ENCODE measurements at places on chromosomes 6 and 20. TPM values are rescaled to one million over a fixed set of nuclear protein-coding genes. Genes with fewer than 3 reads are reported as not detected.

Gene MLIP
- total RNA-seq, result 396 TPM

Gene GGTLC1
- total RNA-seq, result not detected

DNA sequence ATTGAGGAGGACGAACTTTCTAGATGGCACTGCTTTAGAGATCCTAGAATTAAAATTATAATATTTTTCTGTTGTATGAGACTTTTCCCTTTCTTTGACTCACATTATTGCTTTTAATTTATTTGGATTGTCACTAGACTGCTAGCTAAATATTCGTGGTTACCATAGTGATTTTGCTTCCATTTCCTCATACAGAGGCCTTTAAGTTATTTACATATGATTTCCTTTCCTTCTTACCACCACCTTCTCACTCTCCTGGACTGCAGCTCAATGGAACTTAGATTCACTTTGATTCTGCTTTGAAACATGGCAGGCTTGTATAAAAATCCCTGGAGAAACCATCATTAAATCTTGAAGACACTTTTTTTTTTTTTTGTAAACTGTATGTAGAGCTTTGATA is 222.9 kb downstream of the LAMA2 start:
- DNase-seq, result no peak

Gene POM121L2
- not detected for total RNA-seq

- DNase-seq, result no peak
Observed at GRCh38 chr6:122069932-122070331, 329.5 kb upstream of the HSF2 start.

DNA sequence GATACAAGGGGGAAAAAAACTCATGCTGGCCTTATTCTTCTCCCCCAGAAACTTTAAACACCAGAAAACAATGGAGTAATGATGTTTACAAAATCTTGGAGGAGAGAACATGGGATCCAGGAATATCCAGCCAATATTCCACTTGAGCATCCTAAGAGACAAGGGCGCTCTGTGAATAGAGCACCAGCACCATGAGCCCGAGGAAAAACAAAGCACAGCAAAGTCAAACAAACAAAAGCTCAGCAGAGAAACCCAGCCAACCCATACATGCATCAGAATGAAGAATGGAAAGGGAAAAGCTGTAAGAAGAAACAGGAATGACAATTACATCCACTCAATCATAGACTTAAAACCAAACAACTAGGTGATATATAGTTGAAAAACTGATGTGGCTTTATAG is 4.6 kb upstream of the NAA20 start:
- no peak for DNase-seq

DNA sequence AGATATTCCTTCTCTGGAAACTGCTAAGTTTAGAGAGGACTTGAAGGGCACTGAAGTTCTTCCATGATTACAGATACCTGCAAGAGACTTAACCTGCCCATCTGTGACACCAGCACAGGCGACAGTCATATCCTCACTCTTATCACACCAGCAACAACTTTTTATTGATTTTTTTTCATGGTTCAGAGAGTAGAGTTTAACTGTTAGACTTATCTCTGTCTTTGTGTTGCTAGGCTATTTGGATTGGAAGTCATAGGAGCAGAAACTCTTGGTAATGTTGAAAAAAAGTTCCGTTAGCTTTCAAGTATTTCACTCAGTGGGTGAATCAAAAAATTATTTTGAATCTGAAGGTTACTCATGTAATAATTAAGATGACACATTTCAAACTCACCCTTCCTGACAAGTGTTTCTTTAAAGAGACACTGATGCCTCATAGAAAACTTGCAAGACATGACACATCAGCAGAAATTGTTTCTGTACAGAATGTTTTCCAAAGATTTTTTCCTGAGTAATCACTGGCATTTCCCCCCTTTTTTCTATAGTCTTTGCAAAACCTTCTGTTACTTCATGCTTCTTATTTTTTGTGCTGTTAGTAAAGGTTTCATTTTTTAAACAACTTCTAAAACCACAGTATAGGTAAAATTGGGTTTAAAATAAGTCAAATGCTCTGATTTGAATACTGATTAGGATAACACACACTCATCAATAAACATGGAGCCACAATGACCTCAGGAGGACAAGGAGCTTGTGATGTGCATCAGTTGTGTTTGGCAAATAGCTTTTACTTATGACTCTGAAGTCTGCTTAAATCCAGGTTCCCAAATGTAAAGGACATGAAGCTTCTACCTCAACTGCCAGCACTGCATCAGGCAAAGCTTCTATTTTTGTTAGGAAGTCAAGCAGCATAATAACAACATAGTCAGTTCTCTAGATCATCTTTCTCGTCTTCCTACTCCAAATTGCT is 252.9 kb upstream of the MAN1A1 start:
- DNase-seq, result no peak

DNA sequence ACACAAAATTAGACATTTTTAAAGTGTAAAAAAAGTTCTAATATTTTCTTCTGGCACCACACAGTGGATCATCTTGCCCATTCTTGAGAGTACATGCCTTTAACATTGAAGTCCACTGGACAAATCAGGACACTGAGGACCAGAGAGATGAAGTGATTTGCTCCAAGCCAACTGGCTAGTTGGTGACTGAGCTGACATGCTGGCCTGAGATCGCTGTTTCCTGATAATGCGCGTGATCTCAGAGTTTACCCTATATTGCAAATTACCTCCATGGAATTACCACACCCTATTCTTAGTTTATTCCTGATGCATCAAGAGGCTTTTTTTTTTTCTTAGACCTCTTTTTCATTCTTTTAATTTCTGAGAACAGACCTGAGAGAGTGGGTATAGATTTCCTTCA is 432.8 kb downstream of the CD83 start:
- no peak for DNase-seq

GRCh38 chr6:153725456-153725855 is 313.6 kb upstream of the OPRM1 start:
- DNase-seq, result no peak

GRCh38 chr6:165042912-165043311 is 266.5 kb downstream of the C6orf118 start:
- no peak for DNase-seq
